Activated CD4-positive, alpha-beta memory T cell treated with anti-CD3 and anti-CD28 coated beads for 36 hours (primary cell): ENCODE measurements at places on chromosomes 6 and 20. TPM values are rescaled to one million over a fixed set of nuclear protein-coding genes. Genes with fewer than 3 reads are reported as not detected.

FAM83D gene
- total RNA-seq: 11.1 TPM

C2 gene
- total RNA-seq: 1.0 TPM

GATA5 gene
- not detected for total RNA-seq

THBS2 gene
- not detected for total RNA-seq

TBC1D7 gene
- total RNA-seq: 21.7 TPM

RAB44 gene
- 0.05 TPM for total RNA-seq

OVOL2 gene
- total RNA-seq: not detected

ZNF391 gene
- total RNA-seq: 3.2 TPM

SMLR1 gene
- total RNA-seq: not detected

APOM gene
- 2.9 TPM for total RNA-seq

TBX18 gene
- not detected for total RNA-seq

LBP gene
- not detected for total RNA-seq
